ENCODE measurements at places on chromosomes 16 and 17. TPM values are rescaled to one million over a fixed set of nuclear protein-coding genes. Genes with fewer than 3 reads are reported as not detected.

DNA sequence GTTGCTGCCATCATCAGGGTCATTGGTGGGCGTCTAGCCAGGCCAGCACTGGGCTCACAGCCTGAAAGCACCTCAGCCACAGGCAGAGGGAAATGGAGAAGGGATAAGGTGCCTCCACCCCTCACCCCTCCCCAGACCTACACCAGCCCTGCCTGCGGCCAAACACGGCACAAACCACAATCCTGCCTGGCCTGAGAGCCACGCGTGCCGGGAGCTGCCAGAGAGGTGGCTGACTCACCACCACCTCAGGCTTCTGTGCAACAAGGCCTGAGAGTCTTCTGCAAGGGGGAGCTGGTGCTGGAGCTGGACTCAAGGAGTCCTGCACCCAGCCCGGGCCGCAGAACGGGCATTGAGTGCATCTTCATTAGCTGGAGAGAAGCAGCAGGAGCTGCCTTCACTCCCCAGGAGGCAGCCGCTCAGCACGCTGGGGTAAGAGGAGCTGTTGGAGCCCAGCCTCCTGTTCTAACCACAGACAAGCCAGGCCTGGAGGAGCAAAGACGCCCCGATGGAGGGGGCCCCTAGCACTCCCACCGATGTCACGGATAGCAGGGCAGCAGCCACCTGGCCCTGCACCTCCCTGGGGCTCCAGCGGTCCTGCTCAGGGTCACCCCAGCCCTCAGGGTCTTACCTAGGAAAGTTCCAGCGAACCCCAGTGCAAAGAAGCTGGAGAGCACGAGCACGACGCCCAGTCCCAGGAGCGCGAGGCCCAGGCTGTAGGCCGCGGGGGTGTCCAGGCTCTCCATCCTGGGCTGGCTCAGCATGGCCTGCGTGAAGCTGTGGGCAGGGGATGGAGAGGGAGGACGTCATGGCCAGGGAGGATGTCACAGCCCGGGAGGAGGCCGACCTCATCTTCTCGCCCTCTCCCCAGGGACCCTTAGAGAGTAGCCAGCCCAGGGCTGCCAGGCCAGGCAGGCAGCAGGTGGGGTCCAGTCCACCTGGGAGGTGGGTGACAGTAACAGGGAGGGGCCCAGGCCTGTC, 16.0 kb upstream of the RASD1 start:
- no peak for DNase-seq

GRCh38 chr17:74815550-74816370, 39.6 kb upstream of the NAT9 start:
- DNase-seq: no peak

- DNase-seq: no peak
Measured at GRCh38 chr16:80656161-80656560, 115.4 kb downstream of the DYNLRB2 start.

DNA sequence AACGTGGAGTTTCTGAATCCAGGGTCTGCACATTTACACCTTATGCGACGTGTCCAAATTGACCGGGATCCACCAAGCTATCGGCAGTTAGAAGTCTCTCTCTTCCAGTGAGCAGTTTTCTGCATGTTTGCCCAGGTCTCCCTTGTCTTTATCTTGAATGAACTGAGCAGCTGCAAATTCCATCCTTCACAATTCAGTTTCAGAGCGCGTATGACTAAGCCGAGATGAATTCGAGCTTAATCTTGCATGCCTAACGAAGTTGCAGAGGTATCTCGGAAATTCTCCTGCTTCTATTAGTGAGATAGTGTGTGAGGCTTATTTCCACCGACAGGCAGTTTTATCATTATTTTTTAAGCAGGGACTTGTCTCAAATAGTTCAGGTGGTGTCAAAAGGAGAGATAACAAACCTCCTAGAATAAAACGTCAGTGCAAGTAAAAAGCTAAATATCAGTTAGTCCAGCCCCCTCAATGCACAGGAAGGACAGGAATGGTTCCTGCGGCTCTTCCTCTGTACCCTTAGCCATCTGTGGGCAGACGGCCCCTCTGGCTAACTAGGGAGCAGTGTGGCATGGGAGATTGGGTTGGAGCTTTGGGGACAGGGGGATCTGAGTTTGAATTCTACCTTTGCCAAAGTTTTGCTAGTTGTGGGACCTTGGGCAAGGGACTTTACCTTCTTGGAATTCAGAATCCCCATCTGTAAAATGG, 93.0 kb upstream of the GPR139 start:
- no peak for DNase-seq

DNA sequence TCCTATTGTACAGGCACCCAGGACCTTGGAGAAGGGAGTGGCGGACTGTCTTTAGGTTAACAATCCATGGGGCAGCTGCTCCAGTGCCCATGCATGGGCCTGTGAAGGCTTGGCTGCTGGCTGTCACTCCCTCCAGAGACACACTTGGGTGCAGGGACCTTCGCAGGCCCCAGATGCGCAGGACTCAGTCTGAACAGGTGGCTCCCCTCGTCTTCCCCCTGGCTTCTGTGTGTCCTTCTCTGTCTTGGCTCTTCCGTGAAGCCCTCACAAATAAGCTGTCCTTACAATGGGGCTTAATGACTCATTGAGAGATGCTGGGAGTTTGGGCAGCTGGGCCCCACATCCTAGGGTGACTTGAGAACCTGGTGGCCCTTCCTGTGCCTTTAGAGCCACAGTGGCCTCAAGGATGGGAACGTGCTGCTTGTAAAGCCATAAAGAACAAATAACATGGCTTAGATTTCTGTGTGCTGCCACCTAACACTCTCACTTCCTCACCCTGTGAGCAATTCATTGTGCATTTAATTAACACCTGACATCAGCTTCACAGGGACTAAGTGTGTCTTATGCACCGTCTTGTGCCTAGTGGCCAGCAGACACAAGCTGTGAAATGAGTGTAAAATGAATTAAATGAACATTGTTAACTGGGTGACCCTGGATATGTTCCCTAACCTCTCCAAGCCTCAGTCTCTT, 340.7 kb downstream of the SNX29 start:
- no peak for DNase-seq

DNA sequence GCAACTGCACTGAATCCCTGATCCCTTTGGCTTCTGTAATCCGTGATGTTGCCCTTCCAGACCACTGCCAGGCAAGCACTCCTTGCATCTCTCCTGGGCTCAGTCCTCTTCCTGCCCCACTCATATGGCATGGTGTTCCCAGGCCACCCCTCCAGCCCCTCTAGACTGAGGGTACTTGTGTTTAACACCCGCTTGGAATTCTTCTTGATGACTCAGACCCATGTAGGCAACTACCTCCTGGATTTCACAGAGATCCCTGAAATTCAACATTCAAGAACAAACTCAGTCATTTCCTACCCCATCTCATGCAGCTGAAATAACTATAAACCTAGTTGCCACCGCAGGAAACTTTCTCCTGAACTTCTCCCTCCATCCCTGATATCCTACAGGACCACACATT, 541.9 kb upstream of the CDH11 start:
- no peak for DNase-seq

DNA sequence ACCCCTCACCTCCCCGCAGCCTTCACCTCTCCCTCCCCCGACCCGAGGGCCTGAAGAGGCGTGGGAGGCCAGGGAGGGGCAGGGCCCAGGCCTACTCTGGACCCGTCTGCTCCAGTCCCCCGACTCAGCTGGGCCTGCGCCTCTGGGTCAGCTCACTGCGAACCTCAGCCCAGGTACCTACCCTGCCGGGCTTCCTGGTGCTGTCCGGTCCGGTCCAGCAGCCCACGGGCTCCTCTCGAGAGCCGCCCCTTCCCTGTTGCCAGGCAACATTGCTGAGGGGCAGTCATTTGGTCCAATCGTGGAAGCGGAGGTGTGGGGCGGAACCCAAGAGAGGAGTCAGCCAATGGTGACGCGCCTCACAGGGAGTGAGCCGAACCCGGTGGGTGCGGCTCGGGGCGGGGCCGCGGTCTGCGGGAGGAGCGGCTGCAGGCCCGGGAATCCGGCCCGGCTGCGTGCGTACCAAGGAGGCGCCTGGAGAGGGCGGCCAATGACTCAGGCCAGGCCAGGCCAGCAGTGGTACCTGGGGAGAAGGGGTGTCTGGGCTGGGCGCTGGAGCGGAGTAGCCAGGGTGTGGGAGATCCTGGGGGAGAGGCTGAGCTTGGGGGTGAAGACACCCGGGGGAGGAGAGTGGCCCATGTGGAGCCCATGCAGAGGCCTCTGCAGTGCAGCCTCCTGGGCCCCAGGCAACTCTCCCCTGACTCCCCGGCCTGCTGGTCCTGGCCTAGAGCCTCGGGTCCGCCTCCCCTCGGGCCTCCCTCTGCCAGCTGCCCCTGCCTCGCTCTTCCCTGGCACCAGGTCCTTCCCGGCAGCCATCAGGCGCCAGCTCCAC, at the start of gene MEAK7:
MEAK7 (minus strand) TSS at position 240 of the 829 bp plus-strand sequence. CDS start 6,573 bp downstream, outside the sequence.
- DNase-seq: peak; percentile 96

DNA sequence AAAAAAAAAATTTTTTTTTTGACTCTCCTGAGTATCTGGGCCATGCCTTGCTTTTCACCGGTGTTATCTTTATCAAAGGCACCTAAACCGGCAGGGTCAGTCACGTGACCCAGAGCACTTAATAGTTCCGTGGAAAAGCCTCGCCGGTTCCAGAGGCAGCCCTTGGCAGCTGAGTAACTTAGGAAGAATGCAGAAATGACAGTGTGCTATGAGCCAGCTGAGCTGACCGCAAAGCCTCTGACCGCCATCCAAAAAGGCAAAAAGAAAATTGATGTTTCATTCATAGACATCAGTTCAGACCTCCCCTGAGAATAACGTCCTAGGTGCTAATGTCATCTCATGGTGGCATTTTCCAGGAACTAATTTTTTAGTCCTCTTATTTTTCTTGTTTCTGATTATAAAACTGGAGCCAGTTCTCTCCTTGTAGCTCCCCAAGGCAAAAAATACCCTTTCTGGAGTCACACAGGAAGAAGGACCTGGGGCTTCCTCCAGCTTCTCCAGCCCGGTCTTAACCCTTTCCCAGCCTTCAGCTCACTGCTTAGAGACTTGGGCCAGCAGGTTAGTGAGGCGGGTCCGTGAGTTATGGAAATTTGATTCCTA, 122.6 kb downstream of the SOCS1 start:
- no peak for DNase-seq

- no peak for DNase-seq
Measured at GRCh38 chr17:58605986-58606385, 85.9 kb downstream of the TEX14 start.

DNA sequence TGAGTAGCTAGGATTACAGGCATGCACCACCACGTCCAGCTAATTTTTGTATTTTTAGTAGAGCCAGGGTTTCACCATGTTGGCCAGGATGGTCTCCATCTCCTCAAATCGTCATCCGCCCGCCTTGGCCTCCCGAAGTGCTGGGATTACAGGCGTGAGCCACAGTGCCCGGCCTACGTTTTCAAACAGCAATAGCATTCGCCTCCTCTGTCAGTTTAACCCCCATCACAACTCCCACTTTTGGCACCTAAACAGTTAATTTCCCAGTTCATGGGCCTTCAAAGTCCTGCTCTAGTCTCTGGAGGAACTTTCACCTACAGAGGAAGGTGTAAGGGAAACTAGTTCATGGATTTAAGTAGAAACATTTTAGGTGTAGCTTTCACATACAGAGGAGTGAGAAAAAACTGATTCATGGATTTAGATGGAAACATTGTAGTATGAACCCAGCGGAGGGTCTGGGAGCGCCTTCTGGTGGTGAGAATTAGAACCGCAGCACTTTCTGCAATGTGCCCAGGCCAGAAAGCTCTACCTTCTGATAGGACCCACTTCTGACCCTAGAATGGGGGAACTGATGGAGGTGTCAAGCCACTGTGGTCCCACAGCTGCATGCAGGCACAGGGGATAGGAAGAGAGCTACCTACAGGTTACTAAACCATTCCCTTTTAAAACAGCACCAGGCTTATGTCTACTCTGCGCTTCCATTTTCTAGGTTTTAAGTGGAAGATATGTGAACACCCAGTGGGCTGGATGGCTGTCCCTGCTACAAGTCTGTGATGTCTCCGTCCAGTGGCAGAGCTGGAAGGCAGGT, 12.0 kb upstream of the MEOX1 start:
- DNase-seq: peak; percentile 57

DNA sequence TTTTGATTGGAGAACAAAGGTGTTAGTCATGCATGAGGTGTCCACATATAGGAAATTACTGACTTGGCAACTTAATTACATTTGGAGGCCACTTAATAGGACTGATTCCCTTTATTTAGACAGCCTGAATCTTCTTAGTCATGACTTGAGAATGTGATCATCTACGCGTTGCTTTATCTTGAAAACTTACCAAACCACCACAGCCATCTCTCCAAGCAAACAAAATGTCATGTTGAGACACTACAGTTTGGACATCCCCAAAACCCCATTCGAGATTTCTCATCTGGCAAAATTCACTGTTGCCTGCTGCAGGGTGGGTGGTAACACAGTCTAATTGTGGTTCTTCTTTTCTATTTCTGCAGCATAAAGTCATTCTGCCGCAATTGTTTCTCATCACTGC, 176.5 kb upstream of the CDH5 start:
- DNase-seq: no peak

DNA sequence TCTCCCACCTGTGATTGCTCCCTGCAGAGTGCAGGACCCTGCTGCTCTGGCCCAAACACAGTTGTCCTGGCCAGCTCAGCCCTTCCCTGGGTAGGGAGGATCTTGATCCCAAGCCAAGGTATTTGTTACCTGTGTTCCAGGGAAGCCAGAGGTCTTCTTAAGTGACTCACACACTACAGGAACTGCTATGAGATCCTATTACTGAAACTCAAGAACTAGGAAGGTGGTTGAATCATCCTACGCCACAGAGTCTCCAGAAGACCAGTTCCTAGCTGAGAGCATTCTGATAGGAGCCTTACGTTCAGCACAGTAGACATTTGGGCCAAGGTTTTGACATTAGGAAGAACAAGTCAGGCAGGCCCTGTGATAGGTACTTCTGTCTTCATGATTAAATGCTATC, 12.0 kb downstream of the CHST6 start:
- no peak for DNase-seq

DNA sequence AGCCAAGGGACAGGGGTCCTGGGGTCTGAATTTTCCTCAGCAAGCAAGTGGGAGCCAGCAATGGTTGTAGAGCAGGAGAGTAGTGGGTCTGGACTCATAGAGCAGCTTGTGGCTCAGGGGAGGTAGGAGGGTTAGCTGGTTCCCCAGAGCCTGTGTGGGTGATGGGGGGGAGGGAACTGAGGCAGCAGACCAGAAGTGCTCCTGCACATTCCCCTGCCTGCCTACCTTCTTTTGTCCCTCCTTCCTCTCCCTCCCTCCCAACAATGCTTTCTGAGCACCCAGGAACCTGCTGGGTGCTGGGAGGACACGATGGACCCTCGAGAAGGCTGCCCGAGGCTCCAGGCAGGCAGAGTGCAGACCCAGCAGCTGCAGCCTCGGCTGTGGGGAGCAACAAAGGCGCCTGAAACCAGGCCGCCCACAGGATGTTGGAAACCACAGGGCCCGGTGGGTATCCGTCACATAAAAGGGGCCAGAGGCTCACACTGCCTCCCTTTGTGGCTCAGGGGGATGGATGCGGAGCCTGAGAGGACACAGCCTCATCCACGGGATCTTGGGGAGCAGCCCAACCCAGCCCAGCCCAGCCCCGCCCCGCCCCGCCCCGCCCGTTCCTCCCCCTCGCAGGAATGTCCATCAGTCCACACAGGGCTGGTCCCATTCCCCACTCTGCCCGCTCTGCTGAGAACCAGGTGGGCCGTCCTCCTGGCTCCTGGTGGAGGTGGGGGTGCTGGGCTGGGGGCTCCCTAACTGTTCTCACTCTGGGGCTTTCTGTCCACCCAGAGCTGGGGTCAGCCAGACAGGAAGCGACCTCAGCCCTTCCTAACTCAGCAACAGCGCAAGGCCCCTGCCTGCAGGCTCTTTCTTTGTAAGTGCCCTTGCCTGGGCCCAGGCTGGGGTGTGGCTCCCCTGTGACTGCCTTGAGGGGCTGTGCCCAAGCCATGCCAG, 1.7 kb upstream of the NLRC3 start:
- no peak for DNase-seq

CNGB1 gene
- not detected for total RNA-seq

GLP2R gene
- not detected for total RNA-seq

OMG gene
- 0.70 TPM for total RNA-seq

HIRIP3 gene
- 16.6 TPM for total RNA-seq

C16orf96 gene
- 0.38 TPM for total RNA-seq

CBX8 gene
- total RNA-seq: 2.4 TPM

SLC25A11 gene
- 42.5 TPM for total RNA-seq
